Stimulated activated CD8-positive, alpha-beta memory T cell treated with anti-CD3 and anti-CD28 coated beads, Interleukin-7, amount 100 ng/mL, for 24 hours (primary cell): ENCODE measurements at places on chromosomes 11 and 22.

DNA sequence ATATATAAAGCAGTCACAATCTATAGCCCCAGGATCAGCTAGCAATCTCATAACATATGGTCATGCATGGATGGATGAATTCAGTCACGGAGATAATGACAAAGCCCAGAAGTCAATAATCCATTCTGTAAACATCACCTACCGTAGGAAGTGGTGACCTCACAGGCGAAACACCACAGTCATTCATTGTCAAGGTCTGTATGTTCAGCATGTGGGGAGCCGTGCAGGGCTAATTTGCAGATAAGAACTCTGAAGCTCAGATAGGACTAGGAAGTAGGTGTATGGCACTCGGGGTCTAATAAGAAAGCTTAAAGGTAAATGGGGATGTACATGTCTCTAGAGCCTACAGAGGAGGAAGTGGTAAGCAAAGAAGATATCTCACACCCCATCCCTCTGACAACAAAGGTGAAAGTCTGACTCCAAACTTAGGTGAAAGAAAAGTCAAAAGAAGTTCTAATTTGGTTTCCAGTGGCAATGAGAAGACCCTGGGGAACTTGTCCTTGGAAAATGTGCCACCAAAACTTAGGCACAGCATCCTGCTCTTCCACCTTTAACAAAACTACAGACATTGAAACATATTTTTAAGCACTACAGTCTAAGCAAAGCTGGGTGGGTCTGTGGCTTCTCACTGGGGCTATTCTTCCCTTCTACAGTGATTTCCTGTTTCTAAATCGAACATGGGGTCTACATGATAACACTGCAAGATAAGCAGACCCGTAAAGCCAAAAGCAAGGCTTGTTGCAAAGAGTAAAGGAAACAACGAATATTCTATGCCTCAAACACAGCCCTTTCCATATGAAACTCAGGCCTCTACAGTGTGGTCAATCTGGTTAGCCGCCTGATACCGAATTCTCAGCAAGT, 5.2 kb downstream of the CRTAM start:
- DNase-seq = no peak

GRCh38 chr11:612201-612960, 3.4 kb downstream of the IRF7 start:
- DNase-seq = no peak

DNA sequence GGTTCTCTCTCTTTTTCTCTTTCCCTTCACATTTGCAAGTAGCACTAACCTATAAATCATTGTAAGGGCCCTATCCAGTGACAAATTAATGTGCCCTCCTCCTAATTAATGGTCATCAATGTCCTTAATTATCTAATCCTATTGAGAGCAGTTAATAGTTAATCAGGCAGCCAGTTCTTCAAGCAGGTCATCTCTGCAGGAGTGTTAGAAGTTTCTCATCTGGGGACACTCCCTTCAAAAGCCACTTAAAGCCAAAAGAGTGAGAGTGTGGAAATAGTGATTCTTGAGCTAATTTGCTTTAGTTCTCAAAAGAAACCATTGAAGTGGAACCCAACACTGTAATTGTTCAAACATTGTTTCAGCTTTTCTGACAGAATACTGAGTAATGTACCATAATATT, 141.6 kb downstream of the ELP4 start:
- no peak for DNase-seq

GRCh38 chr11:130904380-130904779, 11.9 kb downstream of the SNX19 start:
- no peak for DNase-seq

GRCh38 chr11:94196363-94196762, 67.7 kb downstream of the PANX1 start:
- DNase-seq = no peak

- DNase-seq = no peak
These were observed 94.8 kb upstream of the AMOTL1 start for GRCh38 chr11:94673386-94673785.
